ENCODE measurements at places on chromosomes 7 and 10.
A peak's percentile ranks its signal among the peaks of the same experiment; 100 is the strongest.

DNA sequence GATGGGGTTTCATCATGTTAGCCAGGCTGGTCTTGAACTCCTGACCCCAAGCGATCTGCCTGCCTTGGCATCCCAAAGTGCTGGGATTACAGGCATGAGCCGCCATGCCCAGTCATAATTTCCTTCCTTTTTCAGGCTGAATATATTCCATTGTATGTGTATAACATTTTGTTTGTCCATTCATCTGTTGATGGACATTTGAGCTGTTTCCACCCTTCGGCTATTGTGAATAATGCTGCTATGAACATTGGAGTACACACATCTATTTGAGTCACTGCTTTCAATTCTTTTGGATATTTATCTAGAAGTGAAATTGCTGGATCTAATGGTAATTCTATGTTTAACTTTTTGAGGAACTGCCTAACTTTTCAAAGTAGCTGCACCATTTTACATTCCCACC lies 34.6 kb downstream of the TLX1 start:
- DNase-seq: no peak

GRCh38 chr10:92080244-92080643 lies 156.7 kb downstream of the BTAF1 start:
- no peak for DNase-seq

DNA sequence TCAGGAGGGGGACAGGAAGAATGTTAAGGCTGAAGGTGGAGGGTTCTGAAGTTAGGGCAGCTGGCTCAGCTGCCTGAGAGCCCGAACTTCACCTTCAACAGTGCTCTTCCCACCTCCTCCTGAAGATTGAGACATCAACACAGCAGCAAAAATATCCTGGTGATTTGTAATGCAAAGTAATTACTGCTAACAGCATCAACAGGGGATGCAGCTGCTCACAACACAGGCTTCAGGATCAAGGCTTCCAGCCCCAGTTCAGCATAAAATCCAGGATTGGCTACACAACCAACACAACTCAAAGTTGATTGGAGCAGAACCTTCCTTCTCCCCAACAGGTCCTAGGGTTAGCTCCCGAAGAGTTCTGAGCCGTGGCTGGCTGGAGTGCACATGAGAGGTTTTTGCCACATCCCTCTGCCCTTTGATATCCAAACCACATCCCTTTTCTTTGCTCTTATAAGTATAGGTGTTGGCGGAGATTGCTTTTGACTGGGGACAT lies 242.4 kb downstream of the KIAA1217 start:
- no peak for DNase-seq

- DNase-seq: no peak
Measured at GRCh38 chr10:80462981-80463741, 9.1 kb downstream of the TSPAN14 start.

GRCh38 chr10:117130346-117130745 lies 7.7 kb downstream of the VAX1 start:
- DNase-seq: no peak

DNA sequence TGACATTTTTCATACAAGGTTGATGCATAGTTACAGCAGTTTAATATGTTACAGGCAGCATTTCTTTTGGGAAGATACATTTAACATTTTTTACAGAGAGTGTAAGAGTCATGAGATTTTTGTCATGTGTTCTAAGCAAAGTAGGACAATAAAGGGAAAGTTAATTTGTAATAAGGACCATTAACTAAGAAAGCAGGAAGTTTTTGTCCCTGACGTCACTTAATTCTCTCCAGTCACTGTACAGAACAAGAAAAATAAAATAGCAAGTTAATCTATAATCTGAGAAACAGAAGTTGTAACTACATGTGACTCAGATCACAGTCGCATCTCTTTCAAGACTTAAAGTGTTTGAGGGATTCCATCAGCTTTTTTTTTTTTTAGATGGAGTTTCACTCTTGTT lies 49.5 kb upstream of the CAPZA2 start:
- DNase-seq: no peak

GRCh38 chr7:86972072-86972471 lies 87.4 kb downstream of the ELAPOR2 start:
- DNase-seq: no peak

- no peak for DNase-seq
Measured at GRCh38 chr10:124675261-124675660, 68.9 kb downstream of the FAM53B start.

- peak; percentile 72 for DNase-seq
Measured at GRCh38 chr7:128343554-128344430, at the start of gene RBM28. RBM28 (minus strand) TSS chr7:128343908; CDS start chr7:128343793, 115 bp downstream.

DNA sequence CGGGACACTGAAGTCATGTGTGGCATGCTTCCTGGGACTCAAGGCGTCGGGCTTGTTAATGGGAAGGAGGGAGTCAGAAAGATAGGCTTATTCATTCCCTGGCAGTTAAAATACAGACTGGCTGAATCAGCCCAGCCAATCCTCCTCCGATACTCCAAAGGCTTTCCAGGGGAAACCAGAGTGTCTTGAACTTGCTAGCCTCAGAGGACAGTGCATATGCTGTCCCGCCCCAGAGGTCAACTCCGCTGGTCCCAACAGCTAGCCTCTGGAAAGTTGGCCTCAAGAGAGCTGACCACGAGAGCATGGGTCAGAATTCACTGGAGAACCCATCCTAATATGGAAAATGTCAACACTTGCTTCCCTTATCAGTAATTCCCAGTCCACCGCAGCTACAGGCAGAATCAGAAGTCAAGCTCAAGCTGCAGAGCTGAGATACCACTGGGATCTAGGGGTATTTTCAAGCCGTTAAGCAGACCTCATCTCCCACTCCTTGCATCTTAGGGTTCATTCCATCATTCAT lies 43.0 kb downstream of the ELMO1 start:
- DNase-seq: no peak

GRCh38 chr10:29861811-29862505 lies 197.4 kb downstream of the JCAD start:
- no peak for DNase-seq

Measured in left renal cortex interstitium (tissue), 4 donors.